ENCODE measurements at places on chromosomes 3 and 15.

- DNase-seq = no peak
Measured at GRCh38 chr3:178975320-178975719, 96.3 kb downstream of the ZMAT3 start.

DNA sequence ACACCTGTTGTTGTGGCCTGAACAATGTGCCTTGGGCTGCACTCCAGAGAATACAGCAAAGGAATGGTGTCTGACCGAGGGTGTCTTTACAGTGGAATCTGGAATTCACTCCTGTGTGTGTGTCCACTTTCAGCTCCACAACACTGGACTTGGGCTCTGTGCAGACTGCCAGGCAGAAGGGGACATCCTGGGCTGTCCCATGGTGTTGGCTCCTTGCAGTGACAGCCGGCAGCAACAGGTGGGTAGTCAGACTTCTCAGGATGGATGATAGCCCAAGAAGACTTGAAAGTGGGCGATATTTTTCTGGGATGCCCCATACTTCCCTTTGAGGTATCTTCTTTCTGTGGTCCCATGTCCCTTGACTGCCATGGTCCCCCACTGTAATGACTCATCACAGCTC lies 45.0 kb downstream of the DPH3 start:
- DNase-seq = no peak

DNA sequence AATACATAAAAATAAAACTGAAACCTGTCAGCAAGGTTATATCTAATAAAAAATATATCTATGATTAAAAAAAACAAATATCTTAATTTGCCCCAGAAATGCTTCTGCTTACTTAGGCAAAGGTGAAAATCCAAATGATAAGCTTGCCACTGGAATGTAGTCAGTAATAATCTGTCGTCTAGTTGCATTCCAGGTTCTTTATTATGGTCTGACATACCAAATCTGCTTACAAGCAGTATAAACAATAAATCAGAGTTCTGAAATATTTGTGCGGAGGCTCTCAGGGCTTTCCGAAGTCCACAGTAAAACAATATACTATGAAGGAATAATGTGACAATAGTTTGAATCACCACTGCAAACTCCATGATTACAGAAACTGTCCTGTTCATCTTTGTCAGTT lies 1133.5 kb downstream of the ROBO1 start:
- no peak for DNase-seq

DNA sequence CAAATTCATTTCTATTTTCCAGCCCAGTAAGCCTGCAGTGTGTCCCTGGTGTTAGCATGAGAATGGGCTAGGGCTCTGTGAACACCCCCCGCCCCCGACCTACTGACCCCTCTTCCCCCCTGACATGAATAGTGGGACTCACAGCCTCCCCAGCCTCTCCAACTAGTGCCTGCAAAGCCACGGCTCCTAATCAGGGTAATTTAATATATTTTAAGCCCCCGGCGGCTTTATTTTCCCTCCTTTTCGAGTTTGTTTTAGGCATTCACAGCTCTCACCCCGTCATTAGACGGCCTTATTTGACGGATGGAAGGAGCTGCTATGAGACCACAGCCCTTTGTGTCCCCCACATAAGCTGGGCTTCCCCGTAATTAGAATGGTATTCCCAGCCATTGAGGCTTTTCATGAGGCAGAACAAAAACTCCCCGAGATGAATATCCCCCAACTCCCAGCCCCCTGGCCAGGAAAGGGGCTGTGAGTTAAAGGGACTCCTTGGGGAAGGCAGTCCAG lies 78.3 kb upstream of the POLG start:
- DNase-seq = no peak

GRCh38 chr15:63292771-63293170 lies 15.4 kb downstream of the APH1B start:
- no peak for DNase-seq

DNA sequence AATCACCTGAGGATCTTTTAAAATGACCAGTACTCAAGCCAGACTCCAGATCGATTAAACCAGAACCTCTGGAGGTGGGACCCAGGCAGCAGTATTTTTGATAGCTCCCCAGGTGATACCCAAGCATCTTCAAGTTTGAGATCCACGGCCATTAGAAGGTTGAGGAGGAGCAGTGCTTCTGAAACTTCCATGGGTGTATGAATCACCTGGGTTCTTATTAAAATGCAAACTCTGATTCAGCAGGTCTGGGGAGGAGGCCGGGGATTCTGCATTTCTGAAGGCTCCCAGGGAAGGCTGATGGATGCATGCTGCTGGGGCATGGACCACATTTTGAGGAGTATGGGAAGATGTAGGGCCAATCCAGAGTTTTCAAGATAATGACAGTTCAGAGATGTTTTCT lies 55.4 kb downstream of the ATG7 start:
- no peak for DNase-seq

All from occipital lobe (tissue), 3 donors.